Stimulated activated CD4-positive, alpha-beta T cell treated with anti-CD3 and anti-CD28 coated beads, Interleukin-15, amount 100 ng/mL, for 24 hours (primary cell): ENCODE measurements at places on chromosomes 1 and 21.
A peak's percentile ranks its signal among the peaks of the same experiment; 100 is the strongest.

DNA sequence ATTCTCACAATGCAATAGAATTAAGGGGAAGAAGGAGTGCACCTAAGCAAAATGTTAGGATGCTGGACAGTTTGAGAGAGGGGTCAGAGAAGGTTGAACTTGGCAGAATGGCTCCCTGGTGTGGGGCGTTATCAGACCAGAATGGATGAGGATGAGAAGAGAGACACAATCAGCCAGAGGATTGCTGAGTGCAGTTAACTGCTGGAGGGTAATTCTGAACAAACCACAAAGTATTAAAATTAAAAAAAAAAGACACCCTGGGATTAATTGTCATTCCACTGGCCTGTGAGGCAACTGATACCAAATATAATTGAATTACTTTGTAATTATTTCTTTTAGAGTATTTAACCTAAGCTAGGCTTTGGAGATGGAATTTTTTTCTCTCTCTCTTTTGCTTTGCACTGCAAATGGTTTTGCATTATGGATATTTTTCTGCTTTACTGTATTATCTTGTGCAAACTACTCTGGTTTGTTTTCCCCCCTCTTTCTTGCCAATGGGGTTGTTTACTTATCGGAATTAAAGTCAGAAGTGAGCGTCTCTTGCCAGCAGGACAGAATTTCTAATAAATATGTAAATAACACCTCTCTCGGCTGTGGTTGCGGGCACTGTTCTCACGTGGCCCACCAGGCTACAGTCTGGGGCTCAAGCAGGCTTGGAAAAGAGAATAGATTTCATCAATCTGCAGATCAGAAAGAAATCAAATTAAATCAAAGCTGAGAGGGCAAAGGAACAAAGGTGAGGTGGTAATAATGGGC, 572.9 kb upstream of the CAMK1G start:
- DNase-seq = no peak

- DNase-seq = no peak
Measured at GRCh38 chr1:48109390-48110013, 112.3 kb upstream of the TRABD2B start.

DNA sequence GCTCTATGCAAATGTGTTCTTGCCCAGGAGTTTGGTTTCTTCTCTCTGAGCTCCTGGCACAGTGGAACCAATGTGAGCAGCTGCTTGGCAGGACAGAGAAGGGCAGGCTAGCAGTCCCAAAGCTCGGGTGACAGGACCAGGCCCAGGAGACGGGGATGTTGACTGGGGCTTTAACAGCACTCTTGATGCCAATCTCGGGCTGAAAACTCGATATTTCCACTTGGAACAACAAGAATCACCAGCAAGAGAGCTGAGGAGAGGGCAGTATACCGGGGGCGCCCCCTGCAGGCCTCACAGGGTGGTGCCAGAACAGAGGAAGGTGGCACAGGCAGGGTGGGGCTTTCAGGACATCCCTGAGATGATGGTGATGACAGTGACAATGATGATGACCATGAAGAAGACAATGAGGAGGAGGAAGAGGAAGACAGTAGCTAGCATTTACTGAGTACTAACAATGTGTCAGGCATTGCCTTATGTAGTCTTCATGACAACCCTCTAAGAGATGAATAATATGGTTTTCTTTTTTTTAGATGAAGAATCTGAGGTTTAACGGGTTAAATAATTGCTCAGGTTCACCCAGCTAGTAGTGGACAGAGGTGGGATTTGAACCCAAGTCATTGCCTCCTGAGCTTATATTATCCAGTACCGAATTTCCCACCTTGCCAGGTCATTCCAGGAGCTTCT, 2.7 kb upstream of the KCNJ9 start:
- peak; percentile 73 for DNase-seq

DNA sequence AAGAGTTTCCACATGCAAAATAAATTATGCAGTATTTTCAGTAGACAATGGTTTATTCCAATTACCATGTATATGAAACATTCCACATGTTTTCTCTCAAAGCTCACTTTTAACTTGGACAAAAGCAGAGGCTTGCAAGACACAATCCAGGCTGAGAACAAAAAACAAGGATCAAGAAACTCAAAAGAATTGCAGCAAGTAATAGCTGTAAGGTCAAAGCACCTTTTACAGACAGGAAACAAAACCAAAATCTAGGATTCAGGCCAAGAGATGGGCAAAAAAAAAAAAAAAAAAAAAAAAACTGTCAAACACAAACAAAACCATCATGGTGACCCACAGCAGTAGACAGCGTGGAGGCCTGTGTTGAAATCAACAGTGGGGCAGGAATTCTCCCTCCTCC, 9.3 kb downstream of the RGS1 start:
- DNase-seq = no peak

DNA sequence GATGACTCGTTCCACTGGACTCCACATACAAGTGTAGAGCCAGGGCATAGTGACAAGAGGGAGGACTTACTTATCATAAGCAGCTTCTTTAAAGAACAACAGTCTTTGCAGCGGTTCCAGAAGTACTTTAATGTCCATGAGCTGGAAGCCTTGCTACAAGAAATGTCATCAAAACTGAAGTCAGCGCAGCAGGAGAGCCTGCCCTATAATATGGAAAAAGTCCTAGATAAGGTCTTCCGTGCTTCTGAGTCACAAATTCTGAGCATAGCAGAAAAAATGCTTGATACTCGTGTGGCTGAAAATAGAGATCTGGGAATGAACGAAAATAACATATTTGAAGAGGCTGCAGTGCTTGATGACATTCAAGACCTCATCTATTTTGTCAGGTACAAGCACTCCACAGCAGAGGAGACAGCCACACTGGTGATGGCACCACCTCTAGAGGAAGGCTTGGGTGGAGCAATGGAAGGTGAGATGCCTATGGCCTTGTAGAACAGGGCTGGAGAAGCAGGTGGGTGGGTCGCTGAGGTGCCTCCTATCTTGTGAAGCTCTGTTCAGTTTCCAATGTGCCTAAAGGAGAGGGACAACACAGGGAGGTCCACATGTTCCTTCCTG, 12.1 kb downstream of the MIA3 start:
- no peak for DNase-seq

GRCh38 chr1:201172999-201173610, 17.5 kb upstream of the IGFN1 start:
- peak; percentile 24 for DNase-seq
